ENCODE measurements at places on chromosomes 11 and 22.

- no peak for DNase-seq
Measured at GRCh38 chr22:24178021-24178431, 3.3 kb upstream of the SUSD2 start.

DNA sequence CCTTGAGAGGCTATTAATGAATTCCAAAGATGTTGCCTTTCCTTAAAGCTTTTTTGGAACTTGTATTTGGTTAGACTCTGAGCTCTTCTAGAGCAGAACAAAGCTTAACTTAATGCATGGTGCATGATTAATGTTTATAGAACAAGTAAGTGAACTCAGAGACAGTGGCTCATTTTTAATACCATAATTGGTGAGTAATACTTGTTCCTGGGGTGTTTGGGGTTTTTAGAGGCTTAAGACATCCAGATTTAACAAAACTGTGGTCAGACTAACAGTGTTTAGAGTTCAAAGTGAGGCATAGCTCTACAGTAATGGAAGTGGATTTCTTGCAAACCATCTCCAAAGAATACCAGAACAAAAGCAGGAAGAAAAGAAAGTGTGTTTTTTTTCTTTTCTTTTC lies 73.7 kb upstream of the CTSC start:
- DNase-seq = no peak

DNA sequence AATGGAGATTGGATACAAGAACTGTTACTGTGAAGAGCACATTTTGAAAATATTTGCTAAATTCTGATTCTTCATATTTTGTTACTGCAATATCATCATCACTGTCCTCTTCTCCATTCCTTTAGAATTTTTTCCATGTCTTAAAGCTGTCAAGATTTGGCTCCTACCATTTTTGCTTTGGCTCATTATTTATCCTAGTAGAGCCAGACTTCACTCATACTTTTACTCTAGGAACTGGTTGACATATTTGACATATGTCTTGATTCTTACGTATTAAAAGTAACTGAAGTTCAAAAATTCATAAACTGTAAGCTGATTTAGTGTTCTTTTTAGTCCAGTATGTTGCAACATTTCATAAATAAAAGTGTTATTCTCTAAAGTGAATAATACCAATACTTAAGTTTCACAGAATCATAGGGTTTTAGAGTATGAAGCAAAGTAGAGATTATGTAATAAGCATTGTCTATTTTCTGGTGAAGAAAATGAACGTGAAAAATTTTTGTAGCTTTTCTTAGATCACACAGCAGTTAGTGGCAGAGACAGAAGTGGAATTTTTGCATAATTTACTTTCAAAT lies 225.6 kb downstream of the TMEM135 start:
- no peak for DNase-seq

DNA sequence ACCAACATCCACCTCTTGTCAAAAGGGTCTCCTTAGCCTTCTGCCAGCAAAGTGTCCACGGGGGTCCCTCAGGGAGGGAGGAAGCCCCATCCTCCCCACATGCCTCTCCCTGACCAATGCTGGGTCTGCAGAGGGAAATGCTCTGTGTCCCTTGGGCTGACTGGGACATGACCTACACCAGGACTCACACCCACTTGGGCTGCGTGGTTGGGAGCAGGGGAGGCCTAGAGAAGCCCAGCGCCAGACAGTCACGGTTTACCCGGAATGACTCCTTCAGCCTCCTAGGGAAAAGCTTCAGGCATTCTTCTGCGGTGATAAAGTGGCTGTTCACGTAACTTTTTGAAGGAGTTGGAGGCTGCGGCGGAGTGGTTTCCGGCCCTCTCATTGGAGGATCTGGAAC lies 180.3 kb downstream of the EFCAB6 start:
- no peak for DNase-seq

DNA sequence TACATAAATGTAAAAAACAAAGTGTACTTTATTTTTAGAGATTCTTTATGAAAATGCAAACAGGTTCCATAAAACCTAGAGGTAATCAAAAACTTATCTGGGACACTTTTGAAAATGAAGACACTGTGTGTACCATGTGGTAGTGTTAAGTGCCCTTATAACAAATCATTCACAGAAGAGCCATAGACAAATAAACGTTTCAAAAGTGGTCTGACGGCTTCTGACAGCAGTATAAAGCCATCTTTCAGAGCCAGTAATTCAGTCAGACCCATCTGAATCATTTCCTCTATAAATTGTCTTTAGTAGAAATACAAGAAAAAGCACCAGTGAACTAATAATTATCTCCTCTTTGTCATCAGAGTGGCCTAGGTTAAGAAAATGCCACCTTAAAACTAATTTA lies 100.0 kb downstream of the PAX6 start:
- no peak for DNase-seq

DNA sequence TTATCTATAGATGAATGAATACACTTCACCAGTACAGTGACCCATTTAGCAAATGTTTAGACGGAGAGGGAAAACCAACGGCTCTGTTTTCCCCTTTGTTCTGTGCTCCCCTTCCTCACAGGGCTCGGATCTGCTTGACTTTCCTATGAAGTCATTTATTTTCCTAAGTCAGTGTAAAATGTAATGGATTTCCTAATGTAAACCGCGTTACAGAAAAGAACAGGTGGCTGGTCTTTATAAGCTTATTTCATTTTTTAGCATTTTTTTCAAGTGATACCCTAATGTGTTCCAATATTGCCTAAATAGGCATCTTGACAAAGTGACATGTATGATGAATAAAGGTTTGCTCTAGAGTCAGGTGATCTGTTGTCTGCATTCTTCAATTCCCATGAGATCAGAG lies 207.5 kb downstream of the PGR start:
- no peak for DNase-seq

GRCh38 chr11:72781313-72782080 lies 12.3 kb downstream of the STARD10 start:
- peak; percentile 14 for DNase-seq

DNA sequence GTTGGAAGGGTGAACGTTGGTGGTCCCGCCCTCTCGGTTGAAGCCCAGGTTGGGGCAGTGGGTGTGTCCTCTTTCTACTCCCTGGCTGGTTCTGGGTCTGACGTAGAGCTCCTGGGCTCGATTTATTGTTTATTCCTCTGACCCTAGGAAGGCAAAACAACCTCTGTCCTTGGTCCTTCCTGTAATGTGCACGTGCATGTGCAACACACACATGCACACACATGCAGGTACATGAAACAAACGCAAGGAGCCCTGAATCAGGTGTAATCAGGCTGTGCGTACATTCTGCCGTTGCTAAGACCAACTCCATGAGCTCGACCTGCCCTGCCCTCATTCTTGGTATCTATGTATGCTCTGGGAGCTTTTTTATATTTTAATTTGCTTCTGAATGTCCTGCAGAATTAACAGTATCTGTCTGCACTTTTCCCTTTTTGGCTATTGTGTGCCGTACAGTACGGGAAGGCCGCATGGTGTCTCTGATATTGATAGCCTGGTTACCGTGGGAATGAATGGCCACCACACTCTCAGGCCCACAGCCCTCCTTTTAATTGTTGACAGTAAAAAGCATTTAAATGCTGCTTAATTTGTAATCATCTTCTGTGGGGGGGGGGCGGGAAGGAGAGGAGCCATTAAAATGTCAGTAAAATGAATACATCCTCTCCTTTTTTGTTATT lies 66.0 kb upstream of the NNMT start:
- no peak for DNase-seq

DNA sequence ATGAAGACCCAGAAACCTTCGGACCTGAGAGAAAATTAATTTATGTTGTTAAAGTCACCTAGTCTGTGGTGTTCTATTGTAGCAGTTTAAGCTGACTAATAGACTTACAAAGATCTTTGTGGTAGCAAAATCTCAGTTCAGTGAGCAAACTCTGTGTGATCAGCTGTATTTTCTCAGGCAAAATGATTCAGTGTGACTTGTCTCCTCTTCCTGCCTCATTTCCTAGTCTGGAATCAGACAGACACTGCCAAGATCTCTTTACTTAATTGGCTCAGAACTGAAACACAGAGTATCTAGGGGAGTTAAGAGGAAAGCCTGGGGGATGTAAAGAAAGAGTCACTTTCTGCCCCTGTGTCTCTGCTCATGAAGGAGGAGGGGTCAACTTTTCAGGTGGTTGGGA lies 564.7 kb downstream of the KCNA4 start:
- no peak for DNase-seq

GRCh38 chr11:111879637-111879960 lies 258 bp downstream of the CFAP68 start:
- no peak for DNase-seq

DNA sequence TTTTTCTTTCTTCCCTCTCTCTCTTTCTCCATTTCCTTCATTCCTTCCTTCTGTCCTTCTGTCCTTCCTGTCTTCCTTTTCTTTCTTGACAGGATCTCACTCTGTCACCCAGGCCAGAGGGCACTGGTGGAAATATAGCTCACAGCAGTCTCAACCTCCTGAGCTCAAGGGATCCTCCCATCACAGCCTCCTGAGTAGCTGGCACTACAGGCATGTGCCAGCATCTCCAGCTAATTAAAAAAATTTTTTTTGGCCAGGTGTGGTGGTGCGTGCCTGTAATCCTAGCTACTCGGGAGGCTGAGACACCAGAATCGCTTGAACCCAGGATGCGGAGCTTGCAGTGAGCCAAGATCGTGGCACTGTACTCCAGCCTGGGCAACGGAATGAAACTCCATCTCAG lies 4.8 kb upstream of the DUSP8 start:
- DNase-seq = no peak

GRCh38 chr11:84673753-84674152 lies 953.4 kb downstream of the DLG2 start:
- no peak for DNase-seq

GRCh38 chr11:4025248-4025966 lies 69.2 kb upstream of the RRM1 start:
- no peak for DNase-seq

DNA sequence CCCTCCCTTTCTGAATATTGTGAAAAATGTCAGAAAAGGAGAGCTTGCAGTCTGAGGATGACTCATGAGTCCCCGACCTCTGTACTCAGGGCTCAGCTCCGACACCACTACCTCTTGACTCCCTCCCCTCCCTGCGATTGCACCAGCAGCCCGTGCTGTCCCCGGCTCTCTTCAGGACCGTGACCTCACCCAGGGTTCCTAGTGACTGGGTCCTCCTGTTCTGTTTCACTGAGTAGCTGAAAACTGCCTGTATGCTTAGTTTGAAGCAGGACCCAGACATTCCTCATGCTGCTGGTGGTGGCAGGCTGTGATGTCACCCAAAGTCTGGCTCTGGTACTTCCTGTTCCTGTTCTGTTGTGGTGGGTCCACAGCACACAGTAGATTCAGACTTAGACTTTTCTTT lies 11.7 kb downstream of the PHRF1 start:
- DNase-seq = peak; percentile 80

DNA sequence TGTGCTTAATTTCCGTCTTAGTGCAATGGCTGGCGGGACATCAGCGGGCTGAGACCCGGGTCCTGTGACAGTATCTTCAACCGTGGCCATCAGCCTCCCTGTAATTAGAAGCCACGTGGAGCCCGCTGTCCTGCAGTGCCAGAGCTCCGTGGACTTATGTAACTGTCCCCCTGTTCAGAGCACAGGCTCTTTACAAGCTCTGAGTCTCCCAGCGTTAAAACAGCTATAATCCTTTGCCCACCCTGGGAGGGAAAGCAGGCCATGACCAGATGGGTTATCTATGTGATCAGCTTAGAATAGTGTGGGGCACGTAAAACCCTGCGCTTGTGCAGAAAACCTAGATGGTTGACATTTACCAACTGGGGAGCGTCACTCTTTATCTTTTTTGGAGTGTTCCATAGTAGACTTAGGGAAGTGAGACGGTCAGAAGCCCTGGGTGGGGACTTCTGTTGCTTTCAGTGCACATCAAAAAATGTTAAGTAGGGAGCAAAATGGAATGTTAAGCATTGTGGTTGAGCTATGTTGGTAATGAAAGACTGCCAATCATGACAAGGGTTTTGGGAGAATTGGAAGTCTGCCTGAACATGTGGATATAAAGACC lies 103.5 kb upstream of the CADM1 start:
- no peak for DNase-seq

DNA sequence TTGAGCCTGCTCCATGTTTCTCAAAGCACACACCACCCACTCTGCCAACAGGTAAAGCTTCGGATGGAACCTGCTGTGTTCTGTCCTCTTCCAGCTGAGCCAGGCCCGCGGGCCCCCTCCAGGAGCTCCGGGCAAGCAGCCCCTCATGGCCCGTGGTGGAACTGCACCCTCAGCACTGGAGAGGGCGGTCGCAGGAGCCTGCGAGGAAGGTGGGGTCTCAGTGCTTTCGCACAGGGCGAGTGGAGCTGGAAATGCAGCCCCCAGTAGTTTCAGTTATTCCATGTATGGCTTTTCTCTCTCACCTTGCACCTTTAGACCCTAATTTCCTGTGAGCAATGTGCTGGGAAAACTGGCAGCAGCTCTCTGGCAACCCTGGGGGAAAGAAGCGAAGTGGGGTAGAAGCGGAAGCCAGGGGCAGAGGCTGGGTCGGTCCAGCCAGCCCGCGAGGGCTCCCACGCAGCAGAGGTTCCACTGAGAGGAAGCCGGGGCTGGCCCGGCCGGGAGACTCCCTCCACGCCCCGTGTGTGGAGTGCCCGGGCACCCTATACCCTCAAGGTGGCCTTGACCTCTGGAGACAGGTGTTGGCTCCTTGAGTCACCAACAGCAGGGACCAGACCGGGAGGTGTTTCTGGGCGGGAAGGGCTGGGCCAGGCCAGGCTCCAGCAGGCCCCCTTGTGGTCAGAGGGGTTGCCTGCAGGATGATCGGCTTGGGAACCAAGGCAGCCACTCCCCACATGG lies 119.9 kb upstream of the TMEM45B start:
- DNase-seq = peak; percentile 71

DNA sequence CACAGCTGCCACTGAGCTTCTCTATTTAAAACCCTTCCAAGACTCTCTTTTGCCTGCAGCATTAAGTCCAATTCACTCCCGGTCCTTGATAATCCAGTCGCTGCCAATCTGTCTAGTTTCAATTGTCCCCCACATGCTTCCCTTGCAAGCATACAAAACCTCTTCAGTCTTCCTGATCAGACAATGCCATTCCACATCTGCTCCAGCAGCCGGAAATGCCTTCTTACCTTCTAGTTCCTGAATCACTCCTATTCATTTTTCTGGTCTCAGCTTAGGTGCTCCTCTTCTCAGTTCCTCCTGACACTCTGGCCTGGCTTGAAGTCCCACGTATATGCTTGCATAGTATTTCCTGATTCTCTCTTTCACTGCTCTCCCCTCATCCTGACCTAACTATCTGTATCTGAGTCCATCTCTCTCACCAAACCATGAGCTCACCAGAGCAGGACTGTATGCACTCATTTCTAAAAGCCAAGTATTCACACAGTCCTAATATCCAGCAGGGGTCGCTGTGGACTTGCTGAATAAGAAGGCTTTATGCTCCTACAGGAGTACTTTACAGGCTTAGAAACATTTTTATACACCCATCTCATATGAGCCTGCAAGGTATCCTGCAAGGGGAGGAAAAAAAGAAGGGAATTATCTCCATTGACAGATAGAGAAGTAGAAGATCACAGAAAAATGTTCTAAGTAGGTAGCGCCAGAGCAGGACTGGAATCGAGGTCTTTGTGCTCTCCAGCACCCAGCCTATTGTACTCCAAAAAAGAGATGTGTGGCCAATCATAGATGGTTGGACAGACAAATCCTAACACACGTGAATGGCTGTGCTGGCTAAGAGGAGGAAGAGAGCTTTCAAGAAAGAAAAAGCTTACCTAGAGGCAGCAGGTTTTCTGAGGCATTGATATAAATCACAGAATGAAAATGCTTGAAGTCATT lies 19.2 kb downstream of the XRRA1 start:
- peak; percentile 83 for DNase-seq

- no peak for DNase-seq
Measured at GRCh38 chr22:38614332-38615063, 41.7 kb downstream of the FAM227A start.
